Suprapubic skin (tissue), 4 donors: ENCODE measurements at places on chromosomes 2 and 18.

- peak; percentile 89 for DNase-seq
These were observed 184.8 kb upstream of the SP5 start for GRCh38 chr2:170530284-170530745.

DNA sequence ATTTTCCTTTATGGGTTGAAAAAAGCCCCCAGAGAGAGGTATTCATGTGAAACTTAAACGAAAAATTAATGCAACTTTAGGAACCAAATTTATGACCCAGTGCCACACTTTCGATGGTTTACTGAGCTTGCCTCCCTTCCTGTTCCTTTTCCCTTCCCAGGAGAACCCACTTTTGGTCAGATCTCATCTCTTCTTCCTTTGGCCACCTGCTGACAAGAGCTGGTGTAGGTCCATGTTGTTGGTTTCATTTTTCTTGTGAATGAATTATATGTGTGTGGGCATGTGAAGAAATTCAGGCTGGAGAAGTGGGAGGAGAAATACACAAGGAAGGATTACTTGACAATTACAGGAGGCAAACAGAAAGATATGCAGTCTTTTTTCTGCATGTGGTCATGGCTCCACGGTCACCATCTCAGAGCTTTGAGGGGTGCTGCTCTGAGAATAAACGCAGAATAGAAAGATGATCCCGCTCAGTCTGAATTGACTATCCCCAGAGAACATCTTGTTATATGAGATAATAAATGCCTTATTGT, 111.3 kb upstream of the TCF4 start:
- DNase-seq, result no peak

DNA sequence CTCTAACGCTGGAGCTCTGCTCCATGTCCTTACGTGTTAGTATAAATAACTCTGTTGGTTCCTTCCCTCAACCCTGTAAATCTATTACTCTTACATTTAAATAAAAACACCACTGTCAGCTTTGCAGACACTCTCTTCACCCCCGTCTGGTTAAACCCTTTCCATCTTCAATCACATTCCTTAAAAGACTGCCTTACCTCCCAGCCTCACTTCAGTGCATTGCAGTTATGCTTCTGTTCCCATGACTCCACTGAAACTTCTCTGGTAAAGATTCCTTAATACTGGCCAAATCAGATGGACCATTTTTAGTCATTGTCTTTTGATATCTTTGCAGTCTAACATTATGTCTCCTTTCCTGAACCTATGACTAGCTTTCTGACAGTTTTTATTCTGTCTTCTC, 61.7 kb downstream of the EML4 start:
- no peak for DNase-seq

- no peak for DNase-seq
These were observed 46.0 kb downstream of the ARHGEF33 start for GRCh38 chr2:38935568-38936172.

GRCh38 chr2:11071939-11072338, 83.3 kb upstream of the SLC66A3 start:
- DNase-seq, result no peak

- no peak for DNase-seq
These were observed 25.7 kb downstream of the RHOB start for GRCh38 chr2:20472569-20472968.

GRCh38 chr2:181063696-181064095, 83.3 kb downstream of the UBE2E3 start:
- no peak for DNase-seq

DNA sequence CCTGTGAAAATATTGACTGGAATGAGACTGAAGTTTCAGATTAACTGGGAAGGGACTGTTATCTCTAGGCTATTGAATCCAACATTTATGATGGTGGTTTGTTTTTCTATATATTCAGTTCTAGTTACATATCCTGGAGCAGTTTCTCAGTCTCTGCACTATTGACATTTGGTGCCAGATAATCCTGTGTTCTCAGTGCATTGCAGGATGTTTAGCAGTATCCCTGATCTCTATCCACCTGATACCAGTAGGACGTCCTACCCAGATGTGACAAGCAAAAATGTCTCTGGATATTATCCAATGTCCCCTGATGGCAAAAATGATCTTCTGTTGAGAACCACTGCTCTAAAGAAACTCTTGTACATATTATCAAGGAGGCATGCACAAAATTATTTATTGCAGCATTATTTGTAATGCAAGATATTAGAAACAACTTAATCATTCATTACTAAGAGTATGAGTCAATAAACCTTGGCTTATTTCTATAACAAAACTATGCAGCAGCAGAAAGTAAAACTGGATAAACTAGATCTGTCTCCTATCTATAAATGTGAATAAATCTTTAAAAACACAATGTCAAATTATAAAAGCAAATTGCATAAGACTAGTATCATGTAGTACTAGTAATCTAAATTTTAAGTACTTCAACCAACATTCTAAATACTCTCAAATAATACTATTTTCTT, 369.3 kb upstream of the RND3 start:
- DNase-seq, result no peak

- DNase-seq, result no peak
These were observed 45.3 kb downstream of the ACOXL start for GRCh38 chr2:110777531-110778311.

GRCh38 chr2:100731535-100731981, 88.4 kb upstream of the NPAS2 start:
- no peak for DNase-seq

GRCh38 chr2:226136739-226137138, 662.9 kb downstream of the IRS1 start:
- DNase-seq, result no peak

DNA sequence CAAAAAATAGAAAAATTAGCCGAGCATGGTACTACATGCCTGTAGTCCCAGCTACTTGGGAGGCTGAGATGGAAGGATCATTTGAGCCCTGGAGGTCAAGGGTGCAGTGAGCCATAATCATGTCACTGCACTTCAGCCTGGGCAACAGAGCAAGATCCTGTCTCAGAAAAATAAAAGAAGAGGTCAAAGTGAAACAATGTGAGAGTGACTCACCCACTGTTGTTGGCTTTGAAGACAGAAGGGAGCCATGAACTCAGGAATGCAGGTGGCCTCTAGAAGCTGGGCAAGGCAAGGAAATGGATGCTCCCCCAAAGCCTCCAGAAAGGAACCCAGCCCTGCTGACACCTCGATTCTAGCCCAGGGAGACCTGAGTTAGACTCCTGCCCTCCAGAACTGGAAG, 3.7 kb upstream of the TMEM214 start:
- DNase-seq, result no peak

DNA sequence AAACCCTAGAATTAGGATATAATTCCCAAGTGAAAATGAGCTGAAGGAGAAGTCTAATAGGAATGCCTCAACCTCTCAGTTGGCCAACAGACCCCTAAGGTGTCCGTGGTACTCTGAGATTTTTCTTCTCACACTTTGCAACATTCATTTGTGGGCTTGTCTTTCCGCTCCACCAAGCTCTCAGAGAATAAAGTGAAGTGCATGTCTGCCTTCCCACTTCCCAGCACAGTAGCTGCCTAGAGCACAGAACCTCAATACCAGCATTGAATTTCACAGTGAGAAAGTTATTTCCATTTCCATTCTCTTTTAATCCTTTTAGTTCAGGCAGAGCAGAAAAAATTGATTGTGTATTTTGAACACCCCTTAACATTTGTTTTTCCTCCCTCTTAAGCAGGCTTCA, 451.8 kb downstream of the TGIF1 start:
- DNase-seq, result no peak

DNA sequence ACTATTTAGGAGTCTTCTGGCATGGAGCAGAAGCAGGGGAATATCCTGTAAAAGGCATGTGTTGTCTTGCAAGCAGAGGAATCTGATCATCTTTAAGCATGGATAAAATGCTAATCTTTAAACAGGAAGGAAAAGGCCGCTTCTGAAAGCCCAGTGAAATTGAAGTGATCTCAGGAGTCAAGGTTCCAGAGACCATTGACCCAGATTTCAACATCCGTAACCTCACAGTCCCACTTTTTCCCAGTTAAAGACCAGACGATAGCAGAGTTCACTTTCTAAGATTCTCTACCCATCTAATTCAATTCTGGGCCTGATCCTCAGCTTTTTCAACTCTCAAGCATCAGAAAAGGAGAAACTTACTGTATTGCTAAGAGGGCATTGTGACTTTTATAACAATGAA, 332.2 kb upstream of the LRP1B start:
- DNase-seq, result no peak

DNA sequence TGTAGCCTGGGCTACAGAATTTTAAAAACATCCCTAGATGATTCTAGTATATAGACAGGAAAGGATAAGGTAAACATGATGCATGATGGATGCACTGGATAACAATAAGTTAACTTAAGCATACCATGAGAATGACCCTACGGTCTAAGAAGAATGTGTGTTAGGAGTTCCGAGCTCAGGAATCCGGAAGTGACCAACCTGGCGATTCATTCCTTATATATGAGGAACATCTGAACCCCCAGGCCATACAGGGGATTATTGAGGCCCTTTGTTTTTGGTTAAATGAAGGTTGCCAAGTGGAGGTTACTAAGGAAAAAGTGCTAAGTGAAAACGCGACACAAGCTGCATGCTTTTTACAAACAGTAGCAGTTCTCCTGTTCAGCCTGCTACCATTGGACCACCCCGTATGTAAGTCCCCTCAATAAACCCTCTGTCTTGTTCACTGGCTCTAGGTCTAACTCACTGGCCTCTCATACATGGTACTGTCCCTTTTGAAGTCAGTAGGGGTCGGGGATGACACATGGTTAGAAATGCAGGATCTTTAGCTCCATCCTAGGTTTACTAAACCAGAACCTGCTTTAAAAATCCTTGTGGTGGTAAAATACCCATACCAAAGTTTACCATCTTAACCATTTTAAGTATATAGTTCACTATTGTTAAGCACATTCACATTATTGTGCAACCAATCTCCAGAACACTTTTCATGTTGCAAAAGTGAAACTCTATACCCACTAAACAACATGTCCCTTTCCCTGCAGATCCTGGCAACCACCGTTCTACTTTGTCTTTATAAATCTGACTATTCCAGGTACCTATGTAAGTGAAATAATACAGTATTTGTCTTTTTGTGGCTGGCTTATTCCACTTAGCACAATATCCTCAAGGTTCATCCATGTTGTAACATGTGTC, 111.0 kb upstream of the MAP4K3 start:
- DNase-seq, result no peak

GRCh38 chr2:240791821-240792628, 28.0 kb downstream of the KIF1A start:
- DNase-seq, result no peak

DNA sequence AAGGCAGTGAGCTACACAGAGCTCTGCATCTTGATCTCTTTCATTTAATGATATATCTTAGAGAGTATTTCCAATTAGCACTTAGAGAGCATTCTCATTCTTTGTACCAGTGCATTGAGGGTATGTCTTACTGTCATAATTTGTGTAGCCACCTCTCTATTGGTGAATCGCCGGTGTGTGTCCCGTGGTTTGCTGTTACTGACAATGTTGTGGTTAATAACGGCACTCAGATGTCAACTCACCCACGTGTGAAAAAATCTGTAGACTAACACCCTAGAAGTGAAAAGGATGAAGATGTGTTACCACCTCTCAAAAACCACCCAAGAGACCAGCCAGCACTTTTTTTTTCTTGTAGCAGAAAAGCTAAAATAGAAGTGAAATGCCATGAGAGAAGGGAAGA, 37.1 kb downstream of the TEX51 start:
- DNase-seq, result no peak

- DNase-seq, result peak; percentile 74
These were observed 24.2 kb downstream of the GPC1 start for GRCh38 chr2:240459401-240460252.
